ENCODE measurements at places on chromosomes 6 and 20.

GRCh38 chr6:90107371-90107770 is 189.3 kb downstream of the BACH2 start:
- no peak for DNase-seq

DNA sequence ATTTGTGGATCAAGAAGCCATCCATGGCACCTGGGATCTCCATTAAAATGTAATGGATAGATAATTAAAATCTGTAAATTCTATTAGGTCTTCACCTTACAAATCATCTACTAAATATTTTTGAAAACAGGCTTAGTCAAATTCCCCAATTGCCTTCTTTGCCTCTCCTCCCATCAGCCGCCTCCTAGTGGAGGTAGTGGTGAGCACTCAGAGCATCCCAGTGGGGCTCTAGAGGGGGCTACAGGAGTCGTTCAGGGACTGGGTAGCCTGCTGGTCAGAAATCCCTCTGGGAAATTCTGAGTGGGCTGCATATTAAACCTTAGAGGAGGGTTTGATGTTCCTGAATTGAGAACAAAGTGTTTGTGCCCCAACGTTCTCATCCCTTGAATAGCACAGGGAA is 20.8 kb upstream of the PAX1 start:
- no peak for DNase-seq

- DNase-seq = no peak
These were observed 30.4 kb upstream of the TRERF1 start for GRCh38 chr6:42482174-42482573.

DNA sequence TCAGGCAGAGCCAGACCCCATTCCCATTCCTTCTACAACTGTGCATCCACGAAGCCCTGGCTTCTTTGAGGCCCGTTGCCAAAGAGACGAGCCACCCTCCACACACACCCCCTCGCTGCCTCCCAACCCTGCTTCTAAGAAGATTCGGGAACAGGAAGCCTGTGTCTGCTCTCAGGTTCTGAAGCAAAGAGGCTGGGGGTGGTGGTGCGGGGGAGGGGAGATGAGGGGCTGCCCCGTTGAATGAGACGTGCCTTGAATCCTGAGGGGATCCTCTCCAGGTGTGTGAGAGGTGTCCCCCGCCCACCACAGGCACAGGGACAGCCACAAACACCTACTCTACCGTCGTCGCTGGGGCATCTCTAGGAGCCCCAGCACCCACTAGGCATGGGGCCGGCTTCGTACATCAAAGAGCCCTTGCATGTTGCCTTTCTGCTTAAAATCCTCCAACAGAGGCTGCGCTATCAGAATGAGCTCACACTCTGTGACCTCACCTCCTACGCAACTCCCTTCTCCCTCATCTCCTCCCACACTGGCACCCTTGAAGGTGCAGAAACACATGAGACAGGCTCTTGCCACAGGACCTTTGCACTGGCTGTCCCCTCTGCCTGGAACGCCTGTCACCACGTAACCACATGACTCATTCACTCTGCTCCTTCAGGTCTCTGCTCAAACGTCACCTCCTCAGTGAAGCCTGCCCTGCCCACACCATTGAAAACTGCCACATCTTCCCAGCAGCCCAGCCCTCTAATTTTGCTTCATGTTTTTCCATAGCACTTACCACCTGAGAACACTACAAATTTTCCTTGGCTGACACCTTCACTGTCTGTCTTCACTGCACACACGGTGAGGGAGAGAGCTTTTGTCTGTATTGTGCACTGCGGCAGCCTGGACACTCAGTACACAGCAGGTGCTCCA is 58.5 kb downstream of the PREX1 start:
- peak; percentile 96 for DNase-seq

DNA sequence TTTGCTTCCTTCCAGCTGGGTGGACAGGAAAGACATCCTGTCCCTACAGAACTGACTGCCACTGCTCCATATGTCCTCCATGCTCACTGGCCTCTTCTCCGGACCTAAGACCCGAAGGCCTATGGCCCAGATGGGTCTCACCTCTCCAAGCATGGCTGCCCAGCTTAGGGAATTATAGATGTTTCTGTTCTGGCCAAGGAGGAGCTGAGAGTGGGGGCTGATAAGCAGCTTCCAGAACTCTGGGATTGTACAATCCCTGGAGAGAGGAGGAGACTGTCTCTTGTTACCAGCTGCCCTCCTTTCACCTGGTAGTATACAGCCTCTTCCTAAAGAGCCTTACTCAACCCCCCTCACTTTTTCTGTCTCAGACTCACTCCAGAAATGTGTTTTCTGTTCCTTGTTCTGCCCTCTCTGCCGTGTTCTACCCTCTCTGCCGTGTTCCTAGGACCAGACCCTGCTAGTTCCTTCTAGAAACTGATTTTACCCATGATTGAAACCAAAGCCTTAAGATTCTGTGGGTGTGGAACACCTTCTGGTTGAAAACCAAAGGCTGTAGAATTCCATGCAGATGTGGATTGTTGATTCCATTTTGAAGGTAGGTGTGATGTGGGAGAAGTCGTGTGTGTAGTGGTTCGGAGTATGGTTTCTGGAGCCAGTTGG is 28.7 kb downstream of the ANKS1A start:
- DNase-seq = no peak

- no peak for DNase-seq
These were observed 93.5 kb downstream of the RPS12 start for GRCh38 chr6:132907914-132908313.

GRCh38 chr6:167951781-167952511 is 45.5 kb upstream of the KIF25 start:
- DNase-seq = no peak

DNA sequence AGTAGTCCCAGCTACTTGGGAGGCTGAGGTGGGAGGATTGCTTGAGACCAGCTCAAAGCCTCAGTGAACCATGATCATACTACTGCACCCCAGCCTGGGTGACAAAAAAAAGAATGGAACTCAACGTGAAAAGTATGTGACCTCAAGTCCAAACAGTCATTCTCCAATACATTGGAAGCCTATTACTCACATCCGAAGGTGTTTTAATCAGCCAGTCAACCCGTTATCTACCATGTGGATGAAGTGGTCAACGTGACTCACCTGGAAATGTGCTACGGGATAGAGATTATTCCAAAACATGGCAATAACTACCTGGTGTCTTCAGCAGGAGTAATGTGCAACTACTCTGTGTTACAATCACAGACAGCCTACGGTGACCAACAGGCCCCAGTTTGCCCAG is 85.8 kb upstream of the TOP1 start:
- DNase-seq = no peak

DNA sequence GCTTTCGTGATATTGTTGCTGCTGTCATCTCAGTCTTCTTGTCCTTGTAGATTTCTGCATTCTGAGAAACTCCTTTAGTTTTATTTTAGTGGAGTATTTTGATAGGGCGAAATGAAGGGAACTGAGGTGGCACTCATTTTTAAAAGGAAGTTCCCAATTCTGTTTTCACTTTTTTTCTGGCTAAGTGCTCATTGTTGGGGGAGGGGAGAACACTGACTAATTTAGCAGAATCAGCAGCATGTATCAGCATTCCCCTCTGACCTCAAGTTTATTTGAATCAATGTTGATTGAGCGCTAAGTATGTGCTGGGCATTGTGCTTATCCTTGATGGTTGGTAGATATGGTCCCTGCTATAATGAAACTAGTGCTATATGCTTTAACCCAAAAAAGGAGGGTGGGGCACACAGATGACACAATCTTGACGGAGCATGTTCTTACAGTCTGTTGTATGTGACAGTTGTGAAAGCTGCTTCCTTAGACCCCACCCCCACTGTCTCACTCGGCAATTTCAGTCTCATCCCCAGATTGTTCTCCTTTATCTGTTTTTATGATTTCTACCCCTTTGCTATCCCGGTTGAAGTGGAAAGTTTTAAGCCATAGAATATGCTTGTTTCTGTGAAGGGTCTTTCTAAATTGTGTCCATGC is 262.4 kb downstream of the SOX4 start:
- no peak for DNase-seq

DNA sequence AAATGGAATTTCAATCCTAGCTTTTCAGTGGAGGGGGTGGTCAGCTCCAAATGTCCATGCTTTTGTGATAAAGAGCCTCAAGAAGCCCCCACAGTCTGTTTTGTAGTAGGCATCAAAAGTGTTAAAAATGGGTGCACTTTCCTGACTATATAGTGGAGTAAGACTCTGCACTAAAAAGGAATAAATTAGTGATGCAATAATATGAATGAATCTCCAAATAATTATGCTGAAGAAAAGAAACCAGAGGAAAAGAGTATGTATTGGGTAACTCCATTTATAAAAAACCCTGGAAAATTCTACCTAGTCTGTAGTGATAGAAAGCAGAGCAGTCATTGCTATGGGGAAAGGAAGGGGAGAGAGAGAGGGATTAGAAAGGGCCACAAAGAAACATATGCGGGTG is 310.4 kb upstream of the SUPT3H start:
- no peak for DNase-seq

DNA sequence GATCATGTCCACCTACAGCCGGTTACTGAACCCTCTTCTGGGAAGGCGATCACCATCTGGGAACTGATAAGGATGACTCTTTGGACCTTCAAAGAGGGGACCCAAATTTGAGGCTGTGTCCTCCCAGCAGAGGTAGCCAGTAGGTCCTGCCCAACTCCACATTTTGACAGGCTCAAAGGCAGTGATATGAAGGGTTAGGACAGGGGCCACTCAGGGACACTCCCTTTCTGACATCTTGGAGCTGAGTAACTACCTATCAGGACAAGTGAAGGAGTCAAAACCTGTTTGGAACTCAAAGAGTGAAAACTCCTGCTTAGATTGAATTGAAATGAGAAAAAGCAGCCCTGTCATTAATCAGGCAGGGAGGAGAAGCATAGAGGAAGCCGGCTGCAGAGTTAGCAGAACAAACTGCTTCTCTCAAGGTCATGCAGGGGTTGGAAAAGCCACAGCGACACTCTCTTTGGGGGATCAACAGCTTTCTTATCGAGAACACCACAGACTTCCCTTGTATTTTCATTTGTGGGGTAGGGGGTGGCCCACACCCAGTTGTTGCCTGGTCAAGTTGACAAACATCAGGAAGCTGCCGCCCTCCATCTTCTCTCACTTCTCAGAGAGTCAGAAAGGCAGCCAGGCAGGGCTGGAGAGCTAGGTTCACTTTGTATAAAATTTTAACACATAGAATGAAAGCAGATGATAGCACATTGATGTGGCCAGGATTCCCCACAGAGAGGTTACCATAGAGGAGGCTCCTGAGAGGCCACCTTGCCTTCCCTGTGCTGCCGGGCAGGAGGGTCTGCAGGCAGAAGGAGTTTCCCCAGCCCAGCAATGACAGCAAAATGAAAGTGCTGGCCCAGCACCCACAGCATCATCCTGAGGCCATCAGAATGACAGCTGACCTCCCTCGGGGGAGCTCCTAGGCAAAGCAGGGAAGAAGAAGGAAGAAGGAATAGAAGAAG is 47.6 kb downstream of the AGPAT4 start:
- DNase-seq = no peak

DNA sequence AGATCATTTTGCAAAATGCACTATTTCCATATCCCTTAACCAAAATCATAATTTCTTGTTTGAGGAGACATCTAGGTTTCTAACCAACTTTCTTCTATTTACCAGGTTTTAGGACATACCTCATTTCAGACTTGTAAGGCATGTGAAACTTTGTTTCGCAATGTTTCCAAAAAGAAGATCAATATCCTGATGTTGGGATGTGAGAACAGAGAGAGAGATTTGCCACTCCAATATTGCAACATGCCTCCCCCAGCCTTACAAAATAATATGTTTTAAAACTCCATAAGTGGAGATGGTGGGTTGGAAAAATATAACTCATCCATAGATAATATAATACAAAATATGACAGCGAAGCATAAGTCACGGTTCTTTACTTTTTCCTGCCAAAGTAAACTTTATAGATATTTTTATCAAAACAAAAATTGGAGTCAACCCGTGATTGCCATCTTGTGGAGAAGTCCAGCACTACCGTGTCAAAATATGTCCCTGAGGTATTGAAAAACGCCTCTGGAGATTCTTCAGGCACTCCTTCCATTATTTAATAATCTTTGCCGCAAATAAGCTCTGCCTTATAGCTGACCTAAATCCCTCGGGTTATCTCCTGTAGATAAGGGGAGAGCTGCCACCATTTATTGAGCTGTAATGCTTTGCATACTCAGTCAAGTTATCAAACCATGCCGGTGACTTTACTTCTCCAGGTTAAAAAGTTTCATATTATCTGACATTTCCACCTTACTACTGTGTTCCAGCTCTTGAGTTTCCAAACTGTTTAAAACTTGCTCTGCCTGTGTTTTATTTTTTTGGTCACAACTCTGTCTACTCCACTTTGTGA is 534.2 kb downstream of the HACE1 start:
- DNase-seq = no peak

GRCh38 chr20:63787302-63787701 is 43.8 kb downstream of the ZBTB46 start:
- no peak for DNase-seq

DNA sequence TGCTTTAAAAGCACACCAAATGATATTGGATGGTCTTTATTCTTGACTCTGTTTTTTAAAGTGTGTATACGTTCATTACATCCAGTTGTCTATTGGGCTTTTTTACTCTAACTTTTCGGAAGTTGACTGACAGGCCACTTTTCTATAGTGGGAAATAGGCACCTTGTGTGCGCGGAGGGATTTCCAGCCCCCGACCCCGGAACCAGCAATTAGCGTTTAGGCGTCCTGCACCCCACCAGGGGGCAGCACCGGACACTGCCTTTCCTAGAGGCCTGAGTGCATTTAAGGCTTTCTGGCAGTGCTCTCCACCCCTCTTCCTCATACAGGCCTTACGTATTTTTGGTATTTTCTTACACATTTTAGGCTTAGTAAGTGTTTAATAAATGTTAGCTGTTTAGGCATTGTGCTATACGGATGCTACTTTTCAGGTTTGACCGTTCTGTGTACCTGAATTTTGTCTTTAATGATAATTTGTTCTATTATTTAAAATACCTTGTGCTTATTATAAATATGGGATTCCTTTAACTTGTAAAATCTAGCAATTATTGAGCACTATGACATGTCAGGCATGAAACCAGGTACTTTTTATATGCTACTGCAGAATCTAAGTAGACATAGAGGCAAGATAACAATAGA is 231.8 kb downstream of the BCKDHB start:
- peak; percentile 16 for DNase-seq

GRCh38 chr20:62347445-62347844 is 19.7 kb downstream of the LAMA5 start:
- DNase-seq = no peak

- no peak for DNase-seq
These were observed 12.5 kb downstream of the PLCB1 start for GRCh38 chr20:8144282-8145245.

- no peak for DNase-seq
These were observed 8.3 kb downstream of the MYL9 start for GRCh38 chr20:36549628-36549941.

- no peak for DNase-seq
These were observed 514 bp downstream of the DEFB129 start for GRCh38 chr20:227439-228105.

- no peak for DNase-seq
These were observed 23.1 kb downstream of the ZNF451 start for GRCh38 chr6:57113105-57113504.

DNA sequence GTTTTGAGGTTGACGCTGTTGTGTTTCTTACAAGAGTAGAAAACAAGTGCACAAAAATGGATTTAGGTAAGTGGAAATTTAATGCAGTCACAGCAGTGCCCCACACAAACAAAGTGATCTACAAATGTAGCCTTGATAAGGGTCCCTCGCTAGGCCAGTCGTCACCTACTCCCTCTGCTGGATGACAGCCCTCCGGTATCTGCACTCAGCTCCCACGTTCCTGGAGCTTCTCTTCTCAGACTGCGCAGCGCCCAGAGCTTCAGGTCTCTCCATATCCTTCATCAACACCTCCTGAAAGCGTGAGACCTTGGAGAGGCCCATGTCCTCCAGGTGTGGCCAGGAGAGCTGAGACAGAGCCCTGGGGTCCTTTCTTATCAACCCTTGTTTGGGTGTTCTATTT is 58.3 kb upstream of the MAP3K4 start:
- no peak for DNase-seq

All from T-helper 2 cell (primary cell).